Caki2 (cell line): ENCODE measurements at places on chromosomes 7 and 10.

- no peak for DNase-seq
Observed at GRCh38 chr10:44924261-44925040, 13.3 kb downstream of the TMEM72 start.

GRCh38 chr10:96017191-96017687 is 26.1 kb upstream of the CCNJ start:
- DNase-seq: peak; percentile 65

DNA sequence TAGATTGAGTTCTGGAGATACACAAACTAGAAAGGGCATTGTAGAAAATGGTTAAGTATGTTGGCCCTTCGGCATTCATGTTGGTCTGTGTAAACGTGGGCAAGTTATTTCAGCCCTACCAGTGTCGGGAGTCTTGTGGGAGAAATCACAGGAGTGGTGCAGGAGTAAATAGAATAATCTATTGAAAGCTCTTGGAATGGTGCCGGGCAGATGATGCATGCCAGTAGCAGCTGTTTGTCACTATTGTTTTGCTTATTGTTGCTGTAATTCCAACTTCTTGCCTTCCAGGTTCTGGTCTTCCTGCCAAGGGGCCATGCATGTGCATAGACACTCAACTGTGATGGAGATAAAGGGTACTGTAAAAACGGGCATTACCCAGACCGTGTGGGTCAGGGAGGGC is 259.4 kb downstream of the CAMK1D start:
- DNase-seq: no peak

DNA sequence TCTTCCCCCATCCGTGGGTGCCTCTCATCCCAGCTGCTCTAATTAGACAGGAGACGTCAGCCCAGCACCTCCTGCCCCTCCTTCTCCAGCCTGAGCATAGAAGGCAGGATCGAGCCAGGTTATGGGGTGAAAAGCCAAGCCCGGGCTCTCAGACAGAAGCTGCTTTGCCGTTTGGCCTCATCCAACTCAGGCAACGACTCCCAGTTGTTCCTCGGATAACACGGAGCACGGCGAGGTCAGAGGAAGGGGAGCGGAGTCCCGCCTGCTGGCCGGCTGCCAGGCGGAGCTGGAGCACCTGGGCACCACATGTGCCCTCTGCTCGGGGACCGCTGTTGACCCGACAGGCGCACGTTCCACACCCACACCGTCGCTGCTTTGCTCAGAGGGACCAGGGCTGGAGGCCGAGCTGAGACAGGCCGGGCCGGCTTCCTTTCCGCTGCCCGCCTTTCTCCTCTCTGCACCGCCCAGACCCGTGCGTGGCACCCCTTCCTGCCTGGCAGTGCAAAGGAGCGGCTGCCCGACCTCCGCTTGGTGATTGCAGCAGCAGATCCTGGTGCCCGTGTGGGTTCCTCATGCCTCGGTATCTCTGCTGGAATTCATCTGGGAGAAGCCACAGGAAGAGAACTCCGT is 21.6 kb upstream of the UNCX start:
- DNase-seq: no peak

DNA sequence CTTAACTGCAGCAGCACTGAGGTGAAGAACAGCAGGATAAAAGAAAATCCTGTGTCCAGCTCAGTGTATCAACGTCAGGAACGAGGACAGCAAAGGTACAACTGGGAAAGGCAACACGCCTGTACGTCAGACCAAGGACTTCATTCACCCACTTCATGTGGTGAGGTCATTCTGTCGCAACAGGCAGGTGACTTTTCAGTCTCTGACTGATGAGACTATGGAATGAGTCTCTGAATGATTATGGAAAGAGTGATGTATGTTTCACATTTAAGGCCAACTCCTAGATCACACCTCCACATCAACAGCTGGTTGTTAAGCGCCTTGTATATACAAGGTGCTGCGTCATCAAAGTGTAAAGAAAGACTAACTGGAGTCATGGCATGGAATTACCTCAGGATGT is 297.6 kb upstream of the SP8 start:
- no peak for DNase-seq

GRCh38 chr10:19595212-19595845 is 220.9 kb upstream of the PLXDC2 start:
- DNase-seq: no peak

DNA sequence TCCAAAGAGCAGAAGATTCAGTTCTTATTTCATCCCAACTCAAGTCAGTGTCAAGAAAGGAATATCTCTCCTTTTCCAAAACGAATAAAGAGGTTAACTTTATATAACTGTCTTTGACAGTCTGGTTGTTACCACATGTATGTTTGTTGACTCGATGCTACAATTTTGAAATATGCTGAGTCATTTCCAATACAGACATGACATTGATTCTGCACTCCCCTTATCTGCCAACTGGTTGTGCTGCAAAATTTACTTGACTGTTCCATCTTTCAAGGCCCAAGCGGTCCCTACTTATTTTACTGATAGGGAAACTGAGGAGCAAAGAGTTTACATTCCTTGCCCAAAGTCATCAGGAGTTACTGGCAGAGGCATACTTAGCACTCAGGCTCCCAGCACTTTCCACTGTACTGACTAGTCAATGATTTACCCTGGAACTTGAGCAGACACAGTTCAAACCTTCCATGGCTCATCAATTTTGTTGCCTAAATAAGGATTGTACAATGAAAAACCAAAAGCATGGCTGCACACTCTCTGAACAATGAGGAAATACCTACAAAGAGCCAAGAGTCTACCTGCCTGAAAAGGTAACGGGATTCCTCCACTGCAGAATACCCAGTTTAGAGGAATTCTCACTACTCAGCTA is 52.8 kb downstream of the ABLIM1 start:
- peak; percentile 84 for DNase-seq

DNA sequence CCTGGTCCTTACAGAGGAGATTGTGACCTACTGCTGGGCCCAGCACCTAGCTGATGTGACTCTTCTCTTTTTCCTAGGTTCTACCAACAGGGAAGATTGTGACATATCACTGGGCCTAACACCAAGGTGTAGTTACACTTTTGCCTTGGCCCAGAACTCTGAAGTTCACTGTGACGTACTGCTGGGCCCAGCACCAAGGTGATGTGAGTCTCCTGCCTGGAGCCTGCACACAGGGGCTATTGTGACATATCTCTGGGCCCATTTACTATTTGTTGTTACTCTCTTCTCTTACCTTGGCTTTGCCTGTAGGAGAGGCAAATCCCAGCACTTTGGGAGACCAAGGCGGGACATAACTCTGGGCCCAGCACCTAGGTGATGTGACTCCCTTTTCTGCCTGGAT is 23.1 kb upstream of the ZNF107 start:
- no peak for DNase-seq

DNA sequence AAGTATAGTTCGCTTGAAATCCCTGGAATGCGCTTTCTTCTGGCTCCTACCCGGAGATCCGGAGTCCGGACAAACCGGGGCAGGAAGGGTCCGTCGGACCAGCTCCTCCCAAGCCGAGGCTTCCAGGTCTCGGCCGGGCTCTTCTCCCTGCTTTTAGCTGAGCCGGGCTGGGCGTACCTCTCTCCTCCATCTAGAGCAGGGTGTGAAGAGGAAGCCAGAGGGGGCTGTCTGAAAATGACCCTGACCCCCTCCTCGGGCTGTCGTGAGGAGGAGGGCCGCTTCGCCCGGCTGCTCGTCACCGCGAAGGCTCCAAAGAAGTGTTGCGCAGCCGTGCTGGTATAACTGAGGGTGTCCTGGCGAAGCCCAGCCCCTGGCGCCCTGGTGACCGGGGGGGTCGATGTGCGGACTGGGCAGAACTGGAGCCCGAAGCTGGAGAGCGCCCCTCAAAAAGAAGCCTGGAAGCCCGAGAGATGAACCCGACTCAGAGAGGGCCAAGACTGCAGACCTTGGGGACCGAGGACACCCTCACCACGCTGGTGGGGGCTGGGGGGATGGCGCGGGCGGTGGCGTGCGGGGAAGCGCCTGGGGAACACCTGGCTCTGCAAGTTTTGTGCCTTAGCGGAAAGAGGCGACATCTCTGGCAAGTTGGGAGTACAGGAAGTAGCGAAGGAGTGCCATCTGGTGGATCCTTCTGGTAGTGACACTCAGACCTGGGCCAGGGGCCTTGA is 5.7 kb downstream of the KAZALD1 start:
- peak; percentile 65 for DNase-seq

GRCh38 chr7:155305231-155305904 is 7.7 kb downstream of the INSIG1 start:
- DNase-seq: no peak

DNA sequence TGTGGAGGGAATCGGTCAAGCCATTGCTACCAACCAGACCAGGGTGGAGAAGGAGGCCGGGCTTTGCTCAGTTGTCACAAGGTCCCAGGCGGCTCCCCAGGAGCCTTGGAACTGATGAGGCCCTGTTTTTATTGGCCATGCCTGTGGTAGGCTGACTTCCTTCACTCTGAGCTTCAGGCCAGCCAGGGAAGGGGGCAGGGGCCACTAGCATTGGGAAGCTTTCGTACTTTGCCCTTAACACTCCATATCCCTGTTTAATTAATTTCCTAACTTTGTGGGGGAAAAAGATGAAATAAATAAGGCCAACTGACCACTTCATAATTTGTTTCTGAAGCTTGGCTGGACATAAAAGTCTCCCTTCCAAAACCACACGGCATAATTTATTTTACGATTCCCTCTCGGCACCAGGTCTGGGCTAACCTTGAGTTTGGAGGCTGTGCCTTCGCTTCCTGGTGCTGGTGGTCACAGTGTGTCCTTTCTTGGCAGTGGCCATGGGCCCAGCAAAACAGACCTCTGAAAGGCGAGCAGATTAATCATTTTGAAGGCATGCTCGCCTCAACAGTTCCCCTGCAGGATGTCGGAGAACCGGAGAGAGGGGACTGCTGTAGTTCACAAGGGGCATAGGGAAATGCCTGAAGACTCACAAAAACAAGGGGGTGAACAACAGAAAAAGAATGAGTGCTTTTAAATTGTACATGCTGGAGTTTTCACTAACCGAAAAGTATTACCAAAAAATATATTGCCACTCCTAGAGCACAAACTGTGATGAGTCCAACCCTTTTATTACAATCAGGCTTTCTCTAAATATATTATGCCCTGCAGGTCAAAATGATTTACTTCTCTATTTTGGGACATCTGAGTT is 966.0 kb downstream of the LRMDA start:
- no peak for DNase-seq

DNA sequence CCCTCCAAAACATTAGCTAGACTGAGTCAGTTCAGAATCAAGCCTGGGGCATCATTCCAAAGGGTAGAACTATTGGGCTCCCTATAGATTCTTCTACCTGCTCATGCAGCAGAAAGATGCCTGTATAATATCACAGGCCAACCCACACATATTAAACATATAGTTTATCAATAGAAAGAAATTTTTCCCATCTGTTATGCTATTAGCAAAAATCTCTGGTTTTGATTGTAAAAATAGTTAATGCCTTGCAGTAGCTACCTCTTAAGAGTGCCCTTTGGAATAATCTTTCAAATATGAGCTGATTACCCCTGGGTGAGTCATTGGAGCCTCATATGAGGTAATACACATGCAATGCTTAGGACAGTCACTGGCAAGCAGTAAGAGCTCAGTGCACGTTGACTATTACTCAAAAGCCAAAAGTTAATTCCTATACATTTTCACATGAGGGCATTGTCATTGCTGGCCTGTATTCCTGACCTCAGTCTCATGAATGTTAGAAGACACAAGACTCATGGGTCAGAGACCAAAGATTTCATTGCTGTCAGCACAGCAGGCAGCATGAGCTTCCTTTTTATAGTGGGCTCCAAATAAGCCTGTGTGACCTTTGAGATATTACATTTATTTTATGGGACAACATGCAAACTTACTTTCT is 180.0 kb downstream of the FGFR2 start:
- DNase-seq: no peak

GRCh38 chr7:133724148-133724547 is 403.0 kb upstream of the LRGUK start:
- DNase-seq: no peak

DNA sequence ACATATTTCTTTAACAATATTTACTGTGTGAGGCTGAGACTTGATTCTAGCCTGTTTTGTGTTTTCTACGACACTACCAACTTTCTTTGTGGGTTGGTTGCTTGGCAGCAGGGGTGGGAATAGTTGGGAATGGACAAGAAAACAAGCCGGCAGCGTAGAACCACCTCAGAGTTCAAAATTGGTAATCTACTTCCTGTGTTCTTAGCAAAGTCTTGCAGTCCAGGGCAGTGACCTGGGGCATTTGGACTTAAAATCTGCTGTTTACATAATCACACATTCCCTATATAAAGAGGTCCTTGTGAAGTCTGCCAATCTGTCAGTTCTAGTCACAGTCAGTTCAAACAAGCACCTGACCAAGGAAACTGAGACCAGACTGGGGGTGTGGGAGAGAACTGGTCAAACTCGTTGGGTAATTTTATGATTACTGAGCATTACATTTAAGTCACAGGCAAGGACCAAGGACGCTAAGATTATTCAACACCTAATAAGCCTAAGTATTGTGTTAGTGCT is 167.9 kb downstream of the CPEB3 start:
- no peak for DNase-seq

DNA sequence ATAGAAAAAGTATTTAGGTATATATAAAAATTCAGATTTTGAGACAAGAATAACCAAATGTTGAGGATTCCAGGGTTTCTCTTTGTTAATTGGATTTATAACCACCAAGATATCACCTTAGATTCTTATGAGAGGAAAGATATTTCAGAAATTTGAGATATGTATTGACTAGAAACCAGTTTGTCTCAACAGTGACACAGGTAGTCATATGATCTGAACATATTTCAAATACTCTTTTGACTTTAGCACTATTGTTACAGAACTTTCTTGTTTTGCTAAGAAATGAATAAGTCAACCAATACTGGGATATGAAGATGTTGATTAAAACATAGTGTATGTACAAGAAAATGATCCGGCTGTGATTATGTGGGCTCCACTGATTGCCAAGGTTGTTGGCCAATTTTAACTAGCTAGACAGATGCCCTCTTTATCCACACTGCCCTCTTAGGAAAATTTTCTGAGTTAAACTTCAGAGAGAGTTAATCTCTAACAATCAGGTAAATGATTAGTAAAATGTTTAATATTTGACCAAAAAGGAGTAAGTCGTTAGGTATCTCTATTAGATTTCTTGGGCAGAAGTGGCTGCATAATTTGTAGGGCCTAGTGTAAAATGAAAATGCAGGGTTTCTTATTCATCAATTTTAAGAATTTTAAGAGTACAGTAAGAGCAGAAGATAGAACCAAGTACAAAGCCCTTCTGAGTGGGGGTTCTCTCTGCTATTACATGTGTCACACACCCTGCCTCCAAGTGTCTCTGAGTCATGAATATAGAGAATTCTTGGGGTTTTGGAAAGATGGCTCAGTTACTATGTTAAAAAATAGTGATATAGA is 376.0 kb downstream of the TFEC start:
- peak; percentile 75 for DNase-seq

- no peak for DNase-seq
Observed at GRCh38 chr7:1649751-1650326, 20.2 kb upstream of the ELFN1 start.

GRCh38 chr7:5557920-5558401 is 134.3 kb upstream of the TNRC18 start:
- peak; percentile 59 for DNase-seq

GRCh38 chr7:150806863-150807262 is 6.3 kb downstream of the TMEM176A start:
- DNase-seq: no peak

- DNase-seq: peak; percentile 92
Observed at GRCh38 chr10:69217119-69217754, 2.9 kb upstream of the HKDC1 start.

GRCh38 chr7:19069842-19070241 is 47.6 kb downstream of the TWIST1 start:
- DNase-seq: no peak
